Left ventricle myocardium superior (tissue), 1 donor: ENCODE measurements at places on chromosomes 6 and 20. TPM values are rescaled to one million over a fixed set of nuclear protein-coding genes. Genes with fewer than 3 reads are reported as not detected.

TUBE1 gene
- 31.8 TPM for total RNA-seq

C6orf52 gene
- not detected for total RNA-seq

AKAP12 gene
- 15.1 TPM for total RNA-seq

MYT1 gene
- total RNA-seq, result 0.20 TPM

EGFL8 gene
- 7.7 TPM for total RNA-seq

MEI4 gene
- 0.32 TPM for total RNA-seq

SPDEF gene
- not detected for total RNA-seq

PCMTD2 gene
- 87.2 TPM for total RNA-seq

PRPH2 gene
- total RNA-seq, result 0.47 TPM

GRCh38 chr6:141988327-141988726 lies 144.4 kb upstream of the GJE1 start:
- no peak for DNase-seq

- no peak for DNase-seq
Measured at GRCh38 chr6:71034563-71035345, 77.9 kb upstream of the B3GAT2 start.

GRCh38 chr20:51659491-51660050 lies 108.6 kb downstream of the ATP9A start:
- no peak for DNase-seq

- no peak for DNase-seq
Measured at GRCh38 chr20:59958626-59959025, 403 bp downstream of the CDH26 start.

DNA sequence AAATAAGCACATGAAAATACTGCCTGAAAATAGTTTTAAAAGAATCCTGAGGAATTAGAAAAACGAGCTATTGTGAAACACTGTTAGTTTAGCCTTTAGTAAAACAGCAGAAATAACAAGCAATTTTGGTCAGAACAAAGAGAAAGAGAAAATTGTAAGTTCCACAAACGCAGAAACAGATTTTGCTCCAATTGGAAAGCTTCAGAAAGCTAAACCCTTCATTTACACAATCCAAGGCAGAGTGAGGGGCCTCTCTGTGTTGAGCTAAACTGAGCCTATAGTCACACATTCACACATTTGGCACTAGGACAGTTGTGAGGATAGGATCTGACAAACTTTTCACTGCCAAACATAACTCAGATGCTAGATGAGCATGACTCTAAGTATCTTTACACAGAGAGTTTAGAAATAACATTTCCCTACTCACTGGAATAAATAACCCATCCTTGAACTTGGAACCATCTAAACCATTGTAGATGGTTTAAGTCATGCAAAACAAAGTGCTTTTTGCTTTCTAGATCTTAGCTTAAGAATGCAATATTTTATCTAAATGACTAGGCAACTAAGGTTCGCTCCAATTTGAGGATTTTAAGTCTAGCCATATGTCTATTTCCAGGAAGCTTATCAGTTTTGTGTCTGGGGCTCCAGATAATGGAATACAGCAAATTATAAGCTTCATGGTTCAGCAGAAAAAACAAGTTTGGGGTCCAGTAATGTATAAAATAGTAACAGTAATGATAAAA lies 122.6 kb downstream of the SGK1 start:
- no peak for DNase-seq

GRCh38 chr6:45480752-45481415 lies 103.2 kb upstream of the SUPT3H start:
- DNase-seq, result no peak

DNA sequence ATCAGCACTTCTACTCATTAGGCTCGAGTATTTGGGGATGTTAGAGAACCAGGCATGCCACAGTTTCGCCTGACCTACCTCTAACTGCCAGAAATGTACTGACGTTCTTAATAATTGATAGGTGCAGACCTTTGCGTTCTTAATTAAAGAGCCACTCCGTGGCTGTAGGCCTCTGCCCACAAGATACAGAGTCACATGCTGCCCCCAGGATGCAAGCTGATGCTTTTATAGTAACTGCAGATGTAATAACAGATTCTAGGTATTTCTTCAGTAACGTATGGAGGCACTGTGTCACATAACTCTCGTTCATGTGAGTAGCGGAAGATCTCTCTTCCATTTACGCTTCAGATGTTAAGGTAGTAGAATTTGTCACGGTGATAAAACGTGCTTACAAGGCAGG lies 113.2 kb downstream of the RPP40 start:
- no peak for DNase-seq

- DNase-seq, result peak; percentile 53
Measured at GRCh38 chr6:105609375-105609991, 206.6 kb upstream of the PREP start.

DNA sequence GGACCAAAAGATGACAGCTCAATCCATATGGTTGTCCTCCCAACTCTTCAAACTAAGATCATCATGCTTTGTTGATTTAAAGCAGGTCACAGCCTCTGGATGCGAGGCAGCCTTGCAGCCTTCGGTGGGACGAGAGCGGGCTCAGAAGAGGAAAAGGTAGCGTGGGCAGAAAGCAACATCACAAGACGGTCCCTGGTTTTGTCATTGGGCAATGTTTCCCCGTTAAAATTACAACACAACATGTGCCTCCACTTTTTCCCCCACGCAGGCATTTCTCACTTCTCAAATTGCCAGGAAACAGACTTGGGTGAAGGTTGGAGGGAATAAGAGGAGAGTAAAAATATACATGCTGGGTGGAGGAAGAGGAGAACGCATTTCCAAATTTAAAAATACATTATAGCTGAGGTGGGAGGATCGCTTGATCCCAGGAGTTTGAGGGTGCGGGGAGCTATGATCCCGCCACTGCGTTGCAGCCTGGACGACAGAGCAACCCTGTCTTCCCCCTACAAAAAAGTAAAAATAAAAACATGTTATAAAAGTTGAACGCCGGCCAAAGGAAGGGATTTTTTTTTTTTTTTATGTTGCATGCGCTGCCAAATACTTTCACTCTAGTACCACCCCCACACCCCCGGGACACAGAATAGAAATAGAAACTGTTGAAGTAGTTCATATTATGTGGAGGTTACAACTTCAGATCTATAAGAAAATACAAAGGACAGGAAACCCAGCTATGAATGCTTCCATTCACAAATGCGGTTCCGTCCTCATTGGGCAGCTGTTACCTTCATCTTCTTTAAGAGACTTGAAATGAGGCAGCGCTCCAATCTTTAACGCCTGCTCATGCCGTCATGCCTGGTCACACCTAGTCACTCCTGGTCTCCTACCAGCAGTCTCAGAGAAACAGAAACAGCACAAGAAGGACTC lies 13.9 kb upstream of the NAA20 start:
- no peak for DNase-seq

DNA sequence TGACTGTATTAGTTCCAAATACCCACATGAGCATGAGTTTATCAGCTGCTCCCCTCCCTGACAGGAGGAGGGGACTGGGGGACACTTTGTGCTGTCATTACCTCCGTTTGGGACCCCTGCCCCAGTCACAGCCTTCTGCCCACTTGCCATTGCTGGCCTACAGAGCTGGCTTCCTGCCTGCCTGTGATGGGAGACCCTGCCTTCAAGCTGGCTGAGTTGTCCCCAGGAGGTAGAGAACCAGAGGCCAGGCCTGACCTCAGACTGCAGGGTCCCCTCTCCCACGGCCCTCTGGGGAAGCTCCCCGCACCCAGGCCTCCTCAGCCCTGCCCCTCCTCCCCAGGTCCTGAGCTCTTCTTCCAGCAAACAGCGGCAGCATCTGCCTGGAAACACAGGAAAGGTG lies 105.5 kb downstream of the JPH2 start:
- no peak for DNase-seq
